Natural killer cell treated with Interleukin-12 subunit alpha and Interleukin-12 subunit beta and Interleukin-15 and Interleukin-18, amount 100 ng/mL, for 72 hours (primary cell): ENCODE measurements at places on chromosomes 12 and 14. TPM values are rescaled to one million over a fixed set of nuclear protein-coding genes. Genes with fewer than 3 reads are reported as not detected.

SLC6A15 gene
- total RNA-seq, result not detected

- DNase-seq, result no peak
These were observed 89.2 kb downstream of the KCNK10 start for GRCh38 chr14:88233915-88234314.

PDE3A gene
- not detected for total RNA-seq

DPPA3 gene
- total RNA-seq, result not detected

BICDL1 gene
- 9.8 TPM for total RNA-seq

GARIN6 gene
- not detected for total RNA-seq

GRCh38 chr14:95483309-95484165, 32.9 kb downstream of the SYNE3 start:
- DNase-seq, result no peak

GPRC5A gene
- total RNA-seq, result not detected

GRCh38 chr12:86662464-86662863, 406.3 kb upstream of the MGAT4C start:
- no peak for DNase-seq

TAS2R8 gene
- not detected for total RNA-seq

PZP gene
- not detected for total RNA-seq

DNA sequence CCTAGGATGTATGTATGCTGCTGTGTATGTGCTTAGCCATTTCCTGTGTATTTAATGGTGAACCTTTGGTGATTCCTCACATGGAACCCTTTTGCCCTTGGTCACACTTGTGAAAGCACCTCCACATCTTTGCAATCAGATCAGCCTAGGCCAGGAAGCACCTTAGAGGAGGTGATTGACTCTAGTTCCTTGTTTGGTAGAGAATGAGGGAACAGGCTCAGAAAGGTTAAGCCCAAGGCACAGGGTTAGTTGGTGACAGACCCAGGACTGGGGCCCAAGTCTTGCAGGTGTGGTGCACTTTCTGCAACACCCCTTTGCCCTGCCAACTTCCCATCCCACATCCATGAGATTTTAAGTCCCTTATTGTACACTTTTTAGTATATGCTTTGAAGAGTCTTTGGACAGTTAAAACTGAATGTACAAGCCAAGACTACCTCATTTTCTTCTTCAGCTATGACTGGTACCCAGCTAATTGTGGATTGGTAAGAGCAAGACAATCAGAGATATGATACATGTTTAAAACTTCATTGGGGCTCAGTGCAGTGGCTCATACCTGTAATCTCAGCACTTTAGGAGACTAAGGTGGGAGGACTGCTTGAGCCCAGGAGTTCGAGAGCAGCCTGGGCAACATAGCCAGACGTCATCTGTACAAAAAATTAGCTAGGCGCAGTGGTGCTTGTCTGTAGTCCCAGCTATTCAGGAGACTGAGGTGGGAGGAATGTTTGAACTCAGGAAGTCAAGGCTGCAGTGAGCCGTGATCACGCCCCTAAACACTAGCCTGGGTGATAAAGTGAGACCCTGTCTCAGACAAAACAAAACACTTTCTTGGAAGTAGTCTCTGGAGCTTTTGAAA, 71.1 kb downstream of the RASSF3 start:
- no peak for DNase-seq

GRCh38 chr12:13986031-13986430, 4.6 kb upstream of the GRIN2B start:
- DNase-seq, result no peak

LPAR5 gene
- 5.6 TPM for total RNA-seq

DNA sequence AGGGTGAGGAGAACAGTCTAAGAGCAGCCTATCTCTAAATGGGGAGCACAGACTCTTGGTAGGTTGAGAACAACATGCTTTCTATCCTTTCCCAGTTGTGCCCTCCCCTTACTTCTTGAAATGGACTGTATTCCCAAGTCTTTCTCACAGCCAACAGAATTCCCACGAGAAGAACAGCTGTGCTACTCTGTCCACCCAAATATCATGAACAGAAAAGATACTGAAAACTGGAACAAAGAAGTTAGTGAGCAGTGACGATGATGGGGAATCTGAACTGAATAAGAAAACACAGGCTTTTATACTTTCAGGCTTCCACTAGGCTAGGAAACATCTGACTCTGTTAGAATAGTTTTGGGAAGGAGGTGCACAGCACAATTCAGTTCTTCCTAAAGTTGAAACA, 3.4 kb downstream of the NACA start:
- no peak for DNase-seq

- DNase-seq, result no peak
These were observed 110.2 kb downstream of the VCPKMT start for GRCh38 chr14:50006141-50006540.

GRCh38 chr12:3107071-3107583, 29.9 kb downstream of the TSPAN9 start:
- DNase-seq, result no peak

GRCh38 chr12:52399756-52400155, 6.4 kb downstream of the KRT82 start:
- no peak for DNase-seq

DNA sequence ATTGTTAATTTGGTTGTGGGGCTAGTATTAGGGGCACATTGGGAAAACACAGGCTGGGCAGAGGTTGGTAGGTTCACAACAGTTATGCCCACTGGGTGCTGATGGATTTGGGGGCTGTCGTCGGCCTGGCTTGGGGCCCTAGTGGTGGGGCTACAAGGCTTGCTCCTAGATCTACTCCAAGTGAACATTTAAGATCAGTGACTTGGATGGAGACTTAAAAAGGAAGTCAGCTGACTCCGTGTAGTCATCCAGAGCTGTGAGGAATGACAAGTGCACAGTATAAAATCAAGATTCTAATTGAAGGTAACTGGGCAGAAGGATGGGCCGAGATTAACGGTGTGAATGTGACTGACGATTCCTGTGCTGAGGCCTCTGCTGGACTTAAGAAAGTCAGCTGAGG, 12.8 kb upstream of the NR4A1 start:
- DNase-seq, result no peak

ANO4 gene
- not detected for total RNA-seq
